ENCODE measurements at places on chromosomes 2 and 18. TPM values are rescaled to one million over a fixed set of nuclear protein-coding genes. Genes with fewer than 3 reads are reported as not detected.

Gene SCN2A
- 47.8 TPM for polyA plus RNA-seq

Gene UBR3
- 86.0 TPM for polyA plus RNA-seq

Gene IFIH1
- 0.83 TPM for polyA plus RNA-seq

Gene PUM2
- 15.9 TPM for polyA plus RNA-seq

Gene IL1RN
- polyA plus RNA-seq = not detected

Gene CRACDL
- polyA plus RNA-seq = 0.27 TPM

All from Purkinje cell (primary cell).